ENCODE measurements at places on chromosomes 11 and 22. TPM values are rescaled to one million over a fixed set of nuclear protein-coding genes. Genes with fewer than 3 reads are reported as not detected.

- no peak for DNase-seq
Observed at GRCh38 chr22:30865656-30866055, 102.9 kb downstream of the MORC2 start.

DNA sequence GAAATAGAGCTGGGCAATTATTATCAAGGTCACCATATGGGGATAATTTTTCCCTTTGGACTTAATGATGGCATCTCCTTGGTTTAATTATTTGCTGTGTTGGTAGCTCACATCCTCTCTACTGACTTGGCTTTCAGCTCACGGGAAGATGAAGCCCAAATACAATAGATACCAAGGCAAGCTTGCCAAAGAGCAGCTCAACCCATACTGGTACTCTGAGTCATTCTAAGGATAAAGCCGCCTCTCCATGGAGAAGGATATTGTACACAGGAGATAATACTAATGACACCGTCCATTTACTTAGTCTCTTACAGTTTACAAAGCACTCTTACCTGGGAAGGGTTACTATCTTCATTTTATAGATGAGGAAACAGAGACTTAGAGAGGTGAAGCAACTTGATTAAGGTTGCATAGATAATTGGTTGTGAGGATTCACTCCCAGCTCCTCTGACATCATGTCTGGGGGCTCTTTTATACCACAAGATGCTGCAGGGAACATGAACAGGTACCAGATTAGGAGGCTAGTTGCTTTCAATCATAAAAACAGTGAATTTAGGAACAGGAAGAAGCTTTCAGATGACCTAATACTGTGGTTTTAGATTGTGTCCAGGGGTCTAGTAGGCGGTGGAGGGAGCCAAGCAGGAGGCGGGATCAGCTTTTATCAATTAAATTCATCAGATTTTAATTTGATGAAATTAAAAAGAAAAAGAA, 48.3 kb upstream of the PICALM start:
- peak; percentile 78 for DNase-seq

- DNase-seq = peak; percentile 97
Observed at GRCh38 chr11:78188286-78189173, at the start of the genes KCTD21 and USP35. Gene KCTD21 (minus strand): TSS chr11:78188626. CDS start chr11:78174554, 14,072 bp downstream. Gene USP35 (plus strand): TSS chr11:78188919. CDS start chr11:78196246, 7,327 bp downstream.

DNA sequence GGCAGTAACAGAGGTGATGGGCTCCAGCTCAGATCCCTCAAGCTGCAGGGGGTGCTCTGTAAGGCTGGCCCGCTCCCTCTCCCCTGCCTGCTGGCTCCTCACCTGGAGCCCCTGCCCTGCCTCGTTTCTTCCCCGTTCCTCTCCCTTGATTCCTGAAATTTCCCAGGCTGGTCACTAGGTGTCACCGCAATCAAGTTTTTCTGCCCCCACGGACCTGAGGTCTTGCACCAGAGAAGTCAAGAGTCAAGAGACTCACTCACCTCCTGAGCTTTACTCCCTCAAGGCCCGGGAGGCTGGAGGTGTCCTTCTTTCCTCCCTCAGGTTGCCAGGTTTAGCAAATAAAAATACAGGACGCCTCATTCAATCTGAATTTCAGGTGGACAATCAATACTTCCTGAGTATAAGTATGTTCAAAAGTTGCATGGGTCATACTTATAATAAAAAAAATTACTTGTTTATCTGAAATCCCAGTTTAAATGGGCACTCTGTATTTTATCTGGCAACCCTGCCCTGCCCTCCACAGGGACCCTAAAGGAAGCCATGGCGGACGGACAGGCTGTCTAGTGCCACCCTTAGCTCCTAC, 69.2 kb downstream of the SCUBE1 start:
- DNase-seq = peak; percentile 64

DNA sequence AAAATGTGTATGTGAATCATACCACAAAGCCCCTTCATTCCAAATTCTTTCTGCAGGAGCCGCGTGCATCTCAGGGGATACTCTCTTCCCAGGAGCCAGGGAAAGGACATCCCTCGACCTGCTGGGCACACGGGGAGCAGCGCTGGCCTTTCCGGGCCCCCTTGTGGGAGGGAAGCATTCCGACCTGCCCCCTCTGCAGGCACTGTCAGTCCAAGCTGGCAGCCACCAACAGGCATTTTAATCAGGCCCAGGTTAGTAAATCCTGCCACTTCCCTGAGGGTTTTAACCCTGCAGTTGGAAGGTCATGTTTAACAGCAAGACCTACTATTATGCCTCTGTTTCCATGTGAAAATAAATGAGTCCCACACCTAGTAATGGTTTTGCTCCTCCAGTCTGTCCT, 391.5 kb downstream of the SHANK2 start:
- DNase-seq = no peak

GRCh38 chr22:39176143-39176713, 23.7 kb upstream of the CBX7 start:
- peak; percentile 90 for DNase-seq

- DNase-seq = peak; percentile 20
Observed at GRCh38 chr11:121048464-121049233, 24.7 kb downstream of the TBCEL start.

The MMP8 gene
- total RNA-seq = 3.3 TPM

- DNase-seq = no peak
Observed at GRCh38 chr11:117879516-117880480, 3.3 kb upstream of the FXYD6 start.

DNA sequence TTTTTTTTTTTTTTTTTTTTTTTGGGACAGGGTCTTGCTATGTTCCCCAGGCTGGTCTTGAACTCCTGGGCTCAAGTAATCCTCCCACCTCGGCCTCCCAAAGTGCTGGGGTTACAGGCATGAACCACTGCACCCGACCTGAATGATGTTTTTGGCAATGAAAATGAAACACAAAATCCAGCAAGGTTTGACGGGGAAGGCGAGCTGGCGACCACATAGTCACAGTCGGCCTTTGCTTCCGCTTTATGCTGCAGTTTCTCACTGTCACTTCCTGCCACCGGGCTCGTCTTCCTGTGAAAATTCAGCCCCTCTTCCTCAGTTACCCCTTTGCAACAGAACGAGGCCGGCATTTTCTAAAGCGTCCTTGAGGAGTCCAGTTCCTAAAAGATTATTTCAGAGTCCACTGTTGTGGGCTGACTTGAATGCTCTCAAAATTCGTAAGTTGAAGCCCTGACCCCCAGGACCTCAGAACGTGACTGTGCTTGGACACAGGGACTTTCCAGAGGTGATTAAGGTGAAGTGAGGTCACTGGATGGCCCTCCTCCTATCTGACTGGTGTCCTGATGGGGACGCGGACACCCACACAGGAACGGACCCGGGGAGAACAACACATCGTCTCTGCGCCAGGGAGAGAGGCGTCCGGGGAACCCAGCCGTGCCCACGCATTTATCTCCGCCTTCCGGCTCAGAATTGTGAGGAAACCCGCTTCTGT, 2.9 kb upstream of the BID start:
- DNase-seq = no peak

The TALDO1 gene
- total RNA-seq = 168 TPM

GRCh38 chr22:23315341-23315917, 135.1 kb downstream of the BCR start:
- DNase-seq = peak; percentile 62

The LARGE2 gene
- total RNA-seq = not detected

DNA sequence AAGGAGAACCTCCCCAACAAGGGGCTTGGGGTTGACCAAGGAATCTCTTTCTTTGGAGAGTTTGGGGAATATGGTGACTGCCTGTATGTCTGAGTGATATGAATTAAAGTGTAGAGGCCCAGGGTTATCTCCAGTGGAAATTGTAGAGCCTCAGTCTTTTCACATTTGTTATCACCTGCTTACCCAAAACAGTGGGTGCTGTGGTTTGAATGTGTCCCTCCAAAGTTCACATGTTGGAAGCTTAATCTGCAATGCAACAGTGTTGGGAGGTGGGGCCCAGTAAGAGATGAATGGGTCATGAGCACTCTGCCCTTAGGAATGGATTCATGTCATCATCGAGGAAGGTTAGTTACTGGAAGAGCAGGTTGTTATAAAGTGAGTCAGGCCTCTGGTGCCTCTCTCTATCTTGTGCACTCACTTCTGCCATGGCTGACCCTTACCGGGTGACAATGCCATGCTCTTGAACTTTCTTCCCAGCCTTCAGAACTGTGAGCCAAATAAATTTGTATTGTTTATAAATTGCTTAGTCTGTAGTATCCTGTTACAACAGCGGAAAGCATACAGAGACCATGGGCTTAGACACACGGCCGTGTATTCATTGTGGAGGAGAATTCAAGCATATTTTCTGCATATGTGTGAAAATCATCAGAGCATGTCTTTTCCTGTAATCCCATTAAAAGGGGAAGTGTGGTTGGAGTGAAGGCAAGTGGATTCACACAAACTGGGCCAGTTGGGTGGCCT, 114.1 kb upstream of the TBCEL start:
- DNase-seq = no peak

DNA sequence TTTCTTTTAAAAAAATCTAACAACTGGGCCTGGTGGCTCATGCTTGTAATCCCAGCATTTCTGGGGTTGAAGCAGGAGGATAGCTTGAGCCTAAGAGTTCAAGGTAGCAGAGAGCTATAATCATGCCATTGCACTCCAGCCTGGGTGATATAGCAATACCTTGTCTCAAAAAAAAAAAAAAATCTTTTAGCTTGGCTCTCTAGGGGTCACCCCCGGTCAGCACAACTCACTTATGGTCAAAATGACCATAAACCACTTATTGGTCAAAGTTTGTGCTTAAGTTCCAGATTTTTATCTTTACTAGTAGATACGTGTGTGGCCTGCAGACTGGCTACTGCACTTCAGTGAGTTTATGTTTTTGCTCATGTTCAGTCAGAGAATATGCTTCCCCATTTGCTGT, 6.3 kb upstream of the SPDYC start:
- DNase-seq = no peak

The ANGPTL5 gene
- total RNA-seq = not detected

DNA sequence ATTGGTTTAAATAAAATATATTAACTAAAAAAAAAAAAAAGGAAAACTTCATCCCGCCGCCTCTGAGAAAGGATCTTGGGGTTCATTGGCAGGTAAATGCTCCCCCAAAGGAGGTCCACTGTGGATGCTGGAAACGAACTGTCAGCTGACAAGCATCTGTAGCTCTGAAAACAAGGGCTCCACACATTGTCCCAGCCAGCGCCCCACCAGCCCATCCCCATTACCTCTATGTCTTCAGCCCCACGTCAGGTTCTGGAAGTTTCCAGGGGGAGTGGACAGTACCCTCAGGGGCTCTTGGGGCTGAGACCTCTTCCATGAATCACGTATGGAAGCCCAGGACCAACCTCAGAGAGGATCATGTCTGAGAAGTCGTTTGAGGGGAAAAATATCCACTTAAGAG, 66.4 kb upstream of the WNT7B start:
- no peak for DNase-seq

The ZNF280B gene
- total RNA-seq = 0.96 TPM

DNA sequence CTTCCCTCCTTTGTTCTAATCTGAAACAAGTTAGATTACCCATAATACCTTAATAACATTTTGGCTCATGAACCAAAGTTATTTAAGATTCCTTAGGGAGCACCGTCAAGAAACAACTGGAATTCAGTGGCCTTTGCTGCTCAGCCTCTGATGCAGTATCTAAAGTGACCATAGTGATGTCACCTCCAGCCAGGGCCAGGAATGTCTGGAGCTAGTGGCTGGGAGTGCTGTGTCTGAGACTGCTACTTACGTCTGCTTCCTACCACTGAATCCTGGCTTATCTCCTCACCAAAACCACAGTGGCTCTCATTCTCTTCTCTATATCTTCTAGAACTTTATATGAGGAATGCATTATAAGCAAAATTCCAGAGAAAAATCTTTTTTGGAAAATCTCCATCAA, 658.0 kb downstream of the DLG2 start:
- peak; percentile 1 for DNase-seq

DNA sequence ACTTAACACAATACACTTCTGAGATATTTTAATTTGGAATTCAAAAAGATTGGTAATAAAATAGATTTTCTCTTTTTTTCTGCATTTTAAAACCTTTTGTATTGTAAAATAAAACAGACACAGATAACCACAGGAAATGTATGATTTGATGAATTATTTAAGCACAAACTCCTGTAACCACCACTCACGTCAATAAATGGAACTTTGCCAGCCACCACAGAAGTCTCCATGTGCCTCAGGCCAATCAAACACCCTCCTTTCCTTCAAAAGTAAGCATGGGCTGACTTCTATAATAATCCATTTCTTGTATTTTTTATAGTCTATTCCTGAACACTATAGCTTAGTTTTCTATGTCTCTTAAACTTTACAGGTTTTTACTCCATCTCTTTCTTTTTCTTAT, 721.7 kb downstream of the DLG2 start:
- peak; percentile 65 for DNase-seq

Measured in RPMI7951 (cell line).